ENCODE measurements at places on chromosomes 1 and 21. TPM values are rescaled to one million over a fixed set of nuclear protein-coding genes. Genes with fewer than 3 reads are reported as not detected.

DNA sequence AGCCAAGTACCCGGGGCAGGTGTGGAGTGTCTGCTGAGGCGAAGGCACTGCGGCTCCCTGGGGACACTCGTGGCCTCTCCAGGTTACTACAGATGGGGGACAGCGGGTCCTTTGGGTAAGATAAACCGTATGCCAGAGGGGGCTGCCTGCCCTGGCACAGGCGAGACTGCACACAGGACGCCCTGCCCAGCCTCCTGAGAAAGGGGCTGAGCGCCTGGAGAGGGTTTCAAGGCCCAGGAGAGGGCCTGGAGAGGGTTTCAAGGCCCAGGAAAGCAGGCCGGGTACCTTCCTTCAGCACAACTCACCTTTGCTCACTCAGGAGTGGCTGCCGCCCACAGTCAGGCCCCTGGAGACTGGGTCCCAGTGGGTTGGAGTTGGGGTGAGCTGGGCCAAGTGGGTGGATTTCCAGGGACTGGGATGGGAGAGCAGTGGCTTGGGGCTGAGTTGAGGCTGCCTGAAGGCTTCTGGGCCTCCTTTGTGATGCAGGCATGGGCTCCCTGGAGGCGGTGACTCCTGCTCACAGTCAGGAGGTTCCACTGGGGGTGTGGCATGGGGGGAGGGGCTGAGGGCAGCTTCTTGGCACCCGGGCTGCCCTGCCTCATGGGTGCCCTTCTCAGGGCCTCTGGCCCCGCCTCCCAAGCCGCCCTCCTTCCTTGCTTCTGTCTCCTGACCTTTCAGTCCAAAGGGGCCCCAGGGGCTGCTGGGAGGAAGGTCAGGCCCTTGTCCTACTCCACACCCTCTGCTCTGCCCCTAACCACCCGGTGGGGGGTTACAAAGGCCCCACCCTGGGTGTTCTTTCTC is at the start of gene MMEL1:
Gene MMEL1, minus strand, starts transcription at position 456 of the 801 bp plus-strand sequence. CDS start 3,532 bp downstream, outside the sequence.
- H3K36me3 ChIP-seq, result no peaks in the 10 kb centered on the region
- no peak for ATAC-seq
- H3K4me3 ChIP-seq, result no peak within 1 kb of the TSS
- H3K4me1 ChIP-seq, result peaks cover 29% of the 10 kb centered on the region

GRCh38 chr1:29183287-29183686 is 1.6 kb upstream of the SRSF4 start:
- no peak overlapping the region for H3K27ac ChIP-seq
- peaks cover 7% of the 10 kb centered on the region for H3K36me3 ChIP-seq

- no peak overlapping the region for H3K27ac ChIP-seq
- H3K27me3 ChIP-seq, result no peaks in the 10 kb centered on the region
- H3K4me1 ChIP-seq, result no peaks in the 10 kb centered on the region
- no peaks in the 10 kb centered on the region for H3K36me3 ChIP-seq
- ATAC-seq, result no peak
Observed at GRCh38 chr1:30760596-30761324, 3.2 kb upstream of the LAPTM5 start.

DNA sequence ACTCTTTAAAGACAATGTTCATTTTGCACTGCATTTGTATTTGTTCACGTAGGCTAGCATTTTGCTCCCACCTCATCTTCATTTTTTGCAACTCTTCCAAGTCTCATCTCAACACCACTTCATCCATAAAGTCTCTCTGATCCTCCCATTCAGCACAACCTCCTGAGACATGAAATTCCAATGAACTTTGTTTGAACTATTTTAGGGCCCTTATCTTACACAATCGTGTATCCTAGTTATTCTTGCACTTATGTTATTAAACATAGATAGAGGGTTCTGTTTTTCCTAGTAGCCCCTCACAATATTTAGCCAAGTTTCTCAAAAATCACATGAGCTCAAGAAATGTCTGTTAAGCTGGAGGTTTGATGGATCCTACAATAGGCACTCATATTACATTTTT is 500.5 kb upstream of the ADAMTS5 start:
- no peaks in the 10 kb centered on the region for H3K36me3 ChIP-seq
- ATAC-seq, result no peak
- no peak overlapping the region for H3K27ac ChIP-seq
- H3K4me3 ChIP-seq, result no peak overlapping the region
- no peaks in the 10 kb centered on the region for H3K4me1 ChIP-seq

INTS11 gene
- total RNA-seq, result 62.0 TPM

GRCh38 chr1:174964261-174964971 is 35.3 kb upstream of the CACYBP start:
- H3K36me3 ChIP-seq, result no peaks in the 10 kb centered on the region
- H3K27me3 ChIP-seq, result no peaks in the 10 kb centered on the region
- H3K4me1 ChIP-seq, result peaks cover 52% of the 10 kb centered on the region
- peak overlapping the region; percentile 73 for H3K27ac ChIP-seq

DNA sequence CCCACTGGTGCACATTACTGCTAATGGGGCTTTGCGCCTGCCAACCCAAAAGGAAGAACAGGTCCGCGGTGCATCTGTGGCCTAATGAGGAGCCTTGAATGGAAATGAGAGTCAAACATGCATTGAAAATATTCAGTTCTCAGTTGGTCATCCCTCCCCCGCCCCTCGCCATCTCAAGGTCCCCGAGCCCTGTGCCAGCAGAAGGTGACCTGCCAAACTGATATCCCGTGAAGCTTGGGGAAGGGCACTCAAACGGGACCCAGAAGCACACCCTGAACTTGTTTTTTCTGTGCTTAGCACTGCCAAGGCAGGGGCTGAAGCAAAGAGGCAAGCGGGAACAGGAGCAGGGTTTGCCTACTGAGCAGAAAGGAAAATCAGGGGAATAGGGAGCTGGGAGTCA is 67.9 kb upstream of the ZNF648 start:
- no peaks in the 10 kb centered on the region for H3K27me3 ChIP-seq
- ATAC-seq, result no peak
- no peak overlapping the region for H3K27ac ChIP-seq

ZYG11B gene
- 60.8 TPM for total RNA-seq

DNA sequence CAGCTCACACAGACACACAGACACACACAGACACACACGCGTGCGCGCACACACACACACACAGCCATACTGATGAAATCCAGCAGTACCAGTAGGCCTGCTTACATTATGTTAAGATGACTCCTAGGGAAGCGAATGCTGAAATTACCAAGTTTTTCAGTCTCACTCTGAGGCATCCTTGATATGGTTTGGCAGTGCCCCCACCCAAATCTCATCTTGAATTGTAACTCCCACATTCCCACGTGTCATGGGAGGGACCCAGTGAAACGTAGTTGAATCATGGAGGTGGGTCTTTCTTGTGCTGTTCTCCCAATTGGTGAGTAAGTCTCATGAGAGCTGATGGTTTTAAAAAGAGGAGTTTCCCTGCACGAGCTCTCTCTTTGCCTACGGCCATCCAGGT is 64.1 kb downstream of the TIAM1 start:
- H3K4me1 ChIP-seq, result no peaks in the 10 kb centered on the region
- no peaks in the 10 kb centered on the region for H3K36me3 ChIP-seq
- no peaks in the 10 kb centered on the region for H3K27me3 ChIP-seq
- no peak overlapping the region for H3K27ac ChIP-seq
- no peak for ATAC-seq

SUSD4 gene
- total RNA-seq, result 5.3 TPM

ADAMTS4 gene
- 5.1 TPM for total RNA-seq

- H3K36me3 ChIP-seq, result no peaks in the 10 kb centered on the region
- H3K4me3 ChIP-seq, result peak within 1 kb of the TSS; percentile 66
- H3K4me1 ChIP-seq, result peaks cover 53% of the 10 kb centered on the region
- peak within 1 kb of the TSS; percentile 95 for H3K27ac ChIP-seq
- H3K27me3 ChIP-seq, result peaks cover 16% of the 10 kb centered on the region
- peak; percentile 86 for ATAC-seq
Observed at GRCh38 chr1:1349256-1350012, at the start of gene DVL1. Gene DVL1, minus strand, starts transcription at chr1:1349418. Its CDS starts 353 bp downstream, at chr1:1349065.

DNA sequence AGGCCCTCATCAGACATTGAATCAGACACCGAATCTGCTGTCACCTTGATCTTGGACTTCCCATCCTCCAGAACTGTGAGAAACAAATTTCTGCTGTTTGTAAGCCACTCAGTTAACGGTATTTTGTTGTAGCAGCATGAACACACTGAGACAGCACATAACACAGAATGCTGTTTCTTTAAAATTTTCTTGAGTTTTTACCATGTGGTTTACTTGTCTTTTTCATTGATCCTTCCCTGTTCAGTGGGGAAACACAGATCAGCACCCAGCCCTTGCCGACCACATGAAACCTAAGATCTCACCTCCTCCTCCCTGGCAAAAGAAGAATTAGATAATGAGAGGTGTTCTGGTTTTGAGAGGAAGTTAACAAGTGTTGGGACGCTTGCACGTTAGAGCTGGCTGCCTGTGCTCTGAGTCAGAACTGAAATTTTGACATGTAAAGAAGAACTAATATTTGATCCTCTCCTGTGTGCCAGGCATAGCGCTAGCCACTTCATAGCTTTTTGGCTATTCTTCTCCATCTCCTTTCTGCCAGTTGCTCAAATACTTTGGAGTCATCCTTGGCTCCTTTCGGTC is 179.6 kb downstream of the DHRS3 start:
- H3K36me3 ChIP-seq, result no peaks in the 10 kb centered on the region
- H3K27ac ChIP-seq, result peak overlapping the region; percentile 72
- ATAC-seq, result peak; percentile 42
- no peaks in the 10 kb centered on the region for H3K27me3 ChIP-seq

TPM3 gene
- total RNA-seq, result 167 TPM

DNA sequence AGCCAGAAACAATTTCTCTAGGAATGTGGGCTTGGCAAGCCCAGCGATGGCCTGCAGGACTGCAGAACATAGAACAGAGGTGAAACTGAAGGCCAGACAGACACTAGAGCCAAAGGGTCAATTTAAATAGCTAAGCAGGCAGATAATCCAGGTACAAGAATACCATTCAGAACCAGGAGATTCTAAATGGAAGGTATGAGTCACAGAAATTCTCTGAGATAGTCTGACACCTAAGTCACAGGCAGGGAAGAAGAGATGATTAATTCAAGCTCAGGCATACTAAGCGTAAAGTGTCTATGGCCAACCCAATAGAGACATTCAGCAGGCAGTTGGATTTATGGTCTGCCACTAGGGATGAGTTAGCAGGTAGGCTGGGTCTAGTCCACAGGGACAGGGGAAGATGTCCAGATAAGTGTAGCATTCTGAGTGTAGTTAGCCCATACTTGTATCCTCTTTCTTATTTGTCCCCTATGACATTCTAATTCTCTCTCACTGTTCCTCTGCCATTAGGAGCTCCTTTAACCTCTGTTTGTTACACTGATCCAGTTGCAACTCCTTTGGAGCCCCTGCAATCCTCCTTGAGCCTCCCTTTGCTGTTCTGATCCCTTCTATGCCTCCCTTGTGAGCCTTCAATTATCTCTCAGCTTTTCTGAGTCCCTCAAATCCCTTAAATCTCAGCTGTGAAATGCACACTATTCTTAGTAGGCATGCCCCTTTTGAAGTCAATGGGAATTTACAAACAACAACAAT is 383.8 kb downstream of the LMO4 start:
- ATAC-seq, result no peak
- no peaks in the 10 kb centered on the region for H3K36me3 ChIP-seq
- H3K27me3 ChIP-seq, result no peaks in the 10 kb centered on the region
- peaks cover 9% of the 10 kb centered on the region for H3K4me1 ChIP-seq

LAMTOR5 gene
- 126 TPM for total RNA-seq

DNA sequence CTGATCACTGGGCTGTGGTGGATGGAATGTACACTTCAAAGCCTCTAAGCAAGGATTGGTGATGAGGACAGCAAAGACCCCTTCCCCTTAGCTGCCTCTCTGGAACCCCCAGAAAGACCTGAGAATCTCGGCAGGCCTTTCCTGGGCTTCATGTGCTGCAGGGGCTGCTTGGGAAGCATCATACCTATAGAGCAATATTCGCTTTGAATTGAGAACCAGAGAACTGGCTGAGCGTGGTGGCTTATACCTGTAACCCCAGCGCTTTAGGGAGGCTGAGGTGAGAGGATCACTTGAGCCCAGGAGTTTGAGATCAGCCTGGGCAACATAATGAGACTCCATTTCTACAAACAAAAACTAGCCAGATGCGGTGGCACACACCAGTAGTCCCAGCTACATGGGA is 22.0 kb downstream of the CSF1 start:
- no peaks in the 10 kb centered on the region for H3K27me3 ChIP-seq
- H3K36me3 ChIP-seq, result peaks cover 20% of the 10 kb centered on the region
- ATAC-seq, result no peak
- H3K4me3 ChIP-seq, result no peak overlapping the region
- peaks cover 62% of the 10 kb centered on the region for H3K4me1 ChIP-seq

DNA sequence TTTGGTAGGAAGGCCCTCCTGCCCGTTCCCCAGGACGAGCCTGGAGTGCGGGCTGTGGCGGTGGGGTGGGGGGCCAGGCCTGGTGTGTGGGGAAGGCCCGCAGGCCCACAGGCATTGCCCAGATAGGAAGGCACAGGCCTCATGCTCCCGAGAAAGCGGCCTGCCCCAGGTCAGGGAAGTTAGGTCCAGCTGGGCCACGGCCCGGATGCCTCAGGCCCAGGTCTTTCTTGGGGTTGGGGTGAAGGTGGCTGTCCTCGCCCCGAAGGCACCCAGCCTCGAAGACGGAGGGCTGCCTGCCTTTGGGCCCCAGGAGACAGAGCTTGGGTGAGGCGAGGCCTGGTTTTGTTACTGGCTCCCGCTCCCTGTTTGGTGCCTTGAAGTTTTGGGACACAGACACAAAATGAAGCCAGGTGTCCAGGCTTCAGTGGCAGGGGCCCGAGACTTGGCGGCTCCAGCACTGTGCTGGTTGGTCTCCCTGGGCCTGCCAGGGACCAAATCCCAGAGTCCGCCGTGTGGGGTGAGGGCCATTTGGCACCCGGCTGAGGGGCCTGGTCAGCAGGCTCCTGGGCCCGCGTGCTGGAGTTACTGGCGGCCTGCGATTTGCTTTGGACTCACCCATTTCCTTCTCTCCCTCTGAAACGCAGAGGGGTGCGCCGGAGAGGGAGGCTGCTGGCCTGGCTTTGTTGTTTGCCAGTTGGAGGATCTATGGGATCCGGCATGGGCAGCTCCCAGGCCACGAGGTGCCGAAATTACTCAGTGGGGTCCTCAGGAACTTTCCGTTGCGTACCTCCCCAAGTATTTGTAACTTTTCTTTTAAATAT is 2.0 kb downstream of the SKI start:
- no peaks in the 10 kb centered on the region for H3K27me3 ChIP-seq
- ATAC-seq, result no peak
- H3K4me3 ChIP-seq, result peak overlapping the region; percentile 83
- H3K36me3 ChIP-seq, result no peaks in the 10 kb centered on the region

RGS1 gene
- total RNA-seq, result 17.2 TPM
